Activated T-helper 1 cell treated with Interleukin-2 at 50 U/mL for 16 hours (primary cell): ENCODE measurements at places on chromosomes 3 and 15.

DNA sequence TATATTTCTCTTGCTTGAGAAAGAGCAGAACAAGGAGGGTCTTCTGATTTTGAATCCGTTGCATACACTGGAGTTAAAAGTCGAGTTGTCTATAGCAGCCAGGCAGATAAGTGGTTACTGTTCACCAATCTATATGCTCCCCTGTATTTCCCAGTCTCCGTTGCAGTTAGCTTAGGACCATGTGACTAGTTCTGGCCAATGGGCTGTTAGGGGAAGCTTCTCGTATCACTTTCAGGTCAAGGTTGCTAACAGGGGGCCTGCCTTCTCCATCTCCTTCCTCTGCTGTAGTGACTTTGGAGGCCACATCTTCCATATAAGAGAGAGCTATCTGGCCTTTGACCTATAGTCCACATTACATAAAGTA is 188.5 kb upstream of the KBTBD8 start:
- DNase-seq = no peak

GRCh38 chr3:139123377-139124095 is 78.8 kb upstream of the PRR23C start:
- DNase-seq = no peak

DNA sequence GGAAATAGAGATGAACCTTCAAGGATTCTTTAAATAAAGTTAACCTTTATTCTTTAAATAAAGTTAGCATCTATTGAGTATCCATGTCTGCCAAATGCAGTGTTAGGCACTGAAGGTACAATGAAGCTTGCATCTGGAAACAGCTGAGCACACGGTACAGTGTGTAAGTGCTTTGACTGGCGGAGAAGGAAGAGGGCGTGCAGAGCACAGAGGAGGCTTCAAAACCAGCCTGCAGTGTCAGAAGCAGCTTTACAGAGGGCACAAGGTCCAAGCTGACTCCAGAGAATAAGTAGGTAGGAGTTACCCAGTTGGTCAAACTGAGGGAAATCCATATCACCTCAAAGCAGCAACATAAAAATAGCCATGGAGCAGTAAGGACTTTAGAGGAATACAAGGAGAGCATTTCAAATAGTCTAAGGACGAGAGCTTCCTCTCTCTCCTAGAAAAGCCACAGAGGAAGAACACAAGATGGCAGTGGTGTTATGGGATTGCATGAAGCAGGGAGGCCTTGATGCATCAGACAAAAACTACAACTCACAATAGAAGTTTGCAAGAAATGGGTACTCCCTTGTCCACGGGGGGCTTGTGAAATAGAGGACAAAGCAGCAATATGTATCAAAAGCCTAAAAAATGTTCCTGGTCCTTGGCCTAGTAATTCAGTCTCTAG is 60.3 kb upstream of the PPP2R3A start:
- no peak for DNase-seq

- DNase-seq = no peak
Observed at GRCh38 chr3:196096382-196096953, 14.6 kb upstream of the TFRC start.

GRCh38 chr3:62817678-62818077 is 57.5 kb downstream of the CADPS start:
- no peak for DNase-seq

- DNase-seq = no peak
Observed at GRCh38 chr3:71688121-71688520, 37.1 kb downstream of the EIF4E3 start.

GRCh38 chr15:69648212-69648611 is 195.6 kb downstream of the RPLP1 start:
- DNase-seq = no peak

DNA sequence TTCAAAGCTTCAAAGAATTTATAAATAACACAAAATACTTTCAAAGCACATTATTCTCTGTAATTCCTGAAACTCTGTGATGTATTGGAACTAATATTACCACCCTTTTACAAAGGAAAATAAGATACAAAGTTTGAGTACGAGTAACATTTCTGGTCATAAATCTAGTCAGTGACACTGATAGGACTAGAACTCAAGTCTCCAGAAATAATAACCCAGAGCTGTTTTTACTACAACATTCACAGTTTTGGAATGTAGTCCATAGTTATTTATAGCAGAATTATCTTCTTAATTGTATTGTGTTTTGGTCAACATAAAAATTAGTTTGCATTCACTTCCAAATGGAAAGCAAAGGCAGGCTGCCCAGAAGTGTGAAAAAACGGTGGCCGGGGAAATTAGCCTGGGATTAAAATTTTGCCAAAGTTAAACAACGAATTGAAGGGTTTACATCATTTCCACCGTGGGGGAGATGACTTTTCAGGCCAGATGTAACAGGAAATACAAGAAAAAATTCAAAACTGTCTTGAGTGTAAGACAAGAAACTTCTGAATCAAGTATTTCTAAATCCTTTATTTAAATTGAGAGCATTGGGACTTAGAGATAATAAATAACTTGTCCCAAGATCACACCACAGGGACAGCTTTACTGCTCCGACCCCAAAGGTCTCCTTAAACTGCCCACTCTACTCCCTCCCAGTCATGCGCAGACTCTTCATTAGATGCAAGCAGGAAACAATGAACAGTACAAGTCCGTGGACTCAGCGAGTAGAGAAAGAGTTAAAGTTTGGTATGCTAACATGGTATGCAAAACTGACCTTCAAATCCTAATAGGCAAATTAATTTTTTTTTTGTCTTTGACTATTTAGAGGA is 74.3 kb upstream of the VGLL4 start:
- no peak for DNase-seq

GRCh38 chr3:41522612-41523011 is 323.3 kb downstream of the CTNNB1 start:
- no peak for DNase-seq

GRCh38 chr15:39299486-39300267 is 281.2 kb upstream of the THBS1 start:
- no peak for DNase-seq

DNA sequence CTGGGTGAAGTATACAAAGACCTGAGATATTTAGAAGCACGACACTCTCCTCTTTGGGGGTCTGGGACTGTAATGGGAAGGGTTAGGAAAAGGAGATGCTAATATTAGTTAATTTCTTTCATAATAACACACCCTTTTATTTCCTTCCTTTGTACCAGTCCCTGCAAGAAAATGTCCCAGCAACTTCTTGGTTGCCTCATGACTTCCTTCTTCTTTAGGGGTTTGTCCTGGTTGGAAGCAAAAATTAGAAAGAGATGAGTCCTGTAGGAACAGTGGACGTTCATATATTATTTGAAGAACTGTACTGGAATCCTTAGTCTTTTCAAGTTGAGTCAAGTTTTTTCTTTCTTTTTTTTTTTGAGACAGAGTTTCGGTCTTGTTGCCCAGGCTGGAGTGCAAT is 227.8 kb upstream of the TBL1XR1 start:
- DNase-seq = no peak

DNA sequence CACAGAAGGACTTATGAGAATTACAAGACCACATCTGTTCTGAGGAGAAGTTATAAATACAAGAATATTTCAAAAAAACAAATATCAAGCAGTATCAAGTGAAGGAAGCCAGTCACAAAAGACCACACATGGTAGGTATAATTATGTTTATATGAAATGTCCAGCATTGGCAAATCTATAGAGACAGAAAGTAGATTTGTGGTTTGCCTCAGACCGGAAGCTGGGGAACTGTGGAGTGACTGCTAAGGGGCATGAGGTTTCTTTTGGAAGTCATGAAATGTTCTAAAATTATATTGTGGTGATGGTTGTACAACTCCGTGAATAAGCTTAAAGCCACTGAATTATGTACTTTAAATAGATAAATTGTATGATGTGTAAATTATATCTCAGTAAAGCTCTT is 136.9 kb downstream of the FRMD5 start:
- no peak for DNase-seq

DNA sequence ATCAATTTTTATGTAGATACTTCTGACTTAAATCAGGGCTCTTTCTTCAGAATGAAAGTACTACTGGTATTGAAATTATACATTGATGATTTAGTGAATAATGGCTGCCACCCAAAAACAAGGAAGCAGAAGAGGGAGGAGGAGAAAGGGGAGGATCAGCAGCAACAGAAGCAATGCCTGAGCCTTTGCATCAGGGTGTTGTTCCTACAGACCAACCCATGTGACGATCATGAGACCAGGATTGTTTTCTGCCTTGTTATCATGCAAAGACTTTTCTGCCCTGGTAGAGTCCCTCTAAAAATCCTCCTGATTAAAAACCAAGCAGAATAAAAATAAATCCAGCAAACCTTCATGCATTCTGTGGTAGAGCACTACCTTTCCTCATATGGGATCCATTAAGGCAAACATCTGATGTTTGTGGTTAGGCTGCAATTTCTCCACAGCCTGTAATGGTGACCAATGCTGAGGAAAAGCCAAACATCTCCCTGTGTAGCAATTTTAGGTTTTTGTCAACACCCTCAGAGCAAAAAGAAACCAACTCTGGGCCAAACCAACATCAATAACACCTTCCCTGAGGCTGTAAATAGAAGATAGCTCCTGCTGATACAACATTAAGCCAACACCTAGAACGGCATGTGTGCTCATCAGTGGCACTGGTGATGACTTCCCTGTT is 191.7 kb downstream of the ATP8B4 start:
- DNase-seq = no peak

DNA sequence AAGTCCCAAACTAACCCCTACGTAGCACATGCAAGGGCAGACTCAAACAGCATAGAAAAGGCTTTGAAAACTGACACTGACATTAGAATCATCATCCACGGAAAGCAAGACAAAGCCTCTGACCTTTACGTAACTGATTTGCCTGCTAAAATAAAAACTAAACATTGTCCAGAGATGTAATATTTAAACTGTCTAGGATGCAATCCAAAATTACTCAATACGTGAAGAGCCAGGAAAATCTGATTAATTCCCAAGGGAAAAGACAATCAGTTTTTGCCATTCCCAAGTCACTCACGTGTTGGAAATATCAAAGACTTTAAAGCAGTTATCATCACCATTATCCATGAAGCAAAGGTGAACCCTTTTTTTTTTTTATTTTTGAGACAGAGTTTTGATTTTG is 13.3 kb upstream of the IQCF1 start:
- no peak for DNase-seq

DNA sequence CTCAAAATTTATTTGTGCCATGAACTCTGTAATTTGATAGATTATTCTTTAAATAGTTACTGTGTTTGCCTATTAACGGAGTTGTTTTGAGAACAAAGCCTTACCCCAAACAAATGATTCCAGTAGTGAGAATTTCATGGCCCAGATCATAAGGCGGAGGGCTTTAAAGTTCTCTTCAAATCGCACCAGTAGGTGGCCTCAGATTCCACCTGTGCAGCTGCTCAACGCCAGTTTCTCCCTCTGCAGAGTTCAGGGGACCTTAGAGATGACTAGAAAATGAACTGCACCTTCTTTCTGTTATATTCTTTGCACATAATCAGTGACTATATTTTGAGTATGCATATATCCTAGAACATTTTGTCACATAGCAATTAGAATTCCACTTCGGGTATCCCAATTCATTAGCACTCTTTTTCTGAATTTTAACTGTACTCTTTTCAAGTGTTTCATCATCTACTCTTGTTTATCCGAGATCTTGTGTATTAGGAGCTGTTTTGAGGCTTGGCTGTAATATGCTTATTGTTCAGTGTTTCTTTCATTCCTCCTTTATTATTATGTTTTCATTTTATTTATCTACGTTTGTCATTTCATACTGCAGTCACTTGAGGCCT is 232.6 kb upstream of the CHRM5 start:
- no peak for DNase-seq
